ENCODE measurements at places on chromosomes 2 and 18. TPM values are rescaled to one million over a fixed set of nuclear protein-coding genes. Genes with fewer than 3 reads are reported as not detected.

The FTCDNL1 gene
- total RNA-seq, result 7.8 TPM

GRCh38 chr2:100741880-100742276, 78.1 kb upstream of the NPAS2 start:
- no peak for DNase-seq

- DNase-seq, result no peak
Measured at GRCh38 chr2:241870611-241871537, 1.3 kb downstream of the RTP5 start.

DNA sequence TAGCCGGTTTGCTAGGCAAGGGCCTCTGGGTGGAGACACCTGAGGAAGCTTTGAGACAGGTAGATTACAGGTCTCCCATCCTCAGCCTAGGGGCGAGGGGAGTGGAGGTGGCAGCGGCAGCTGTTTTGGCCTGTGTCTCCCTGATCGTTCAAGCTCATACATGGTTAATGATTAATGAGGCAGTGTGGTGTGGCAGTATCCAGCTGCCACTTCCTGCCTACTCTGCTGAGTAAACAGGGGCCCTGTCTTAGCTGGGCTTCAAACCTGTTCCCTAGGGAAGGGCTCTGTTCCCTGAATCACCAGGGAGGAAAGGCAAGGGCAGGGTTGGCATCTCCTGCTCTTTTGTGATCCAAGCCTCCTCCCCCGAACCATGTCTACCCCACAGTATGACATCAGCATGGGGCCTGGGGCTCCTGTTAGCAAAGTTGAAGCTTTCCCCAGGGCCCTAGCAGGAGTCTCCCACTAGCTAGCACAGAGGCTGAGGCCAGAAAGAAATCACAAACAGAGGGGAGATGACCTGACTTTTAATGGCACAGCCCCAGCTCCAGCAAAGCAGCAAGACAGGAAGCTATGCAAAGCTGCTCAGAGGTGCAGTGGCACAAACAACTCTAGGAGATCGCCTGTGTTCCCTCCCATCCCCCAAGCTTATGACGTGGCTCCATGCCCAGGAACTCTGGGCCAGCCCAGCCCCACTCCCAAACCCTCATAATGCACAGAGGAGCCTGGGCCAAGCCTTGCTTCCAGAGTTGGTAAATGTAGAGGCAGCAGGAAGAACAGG, 3.7 kb upstream of the TUBA4B start:
- DNase-seq, result peak; percentile 91

DNA sequence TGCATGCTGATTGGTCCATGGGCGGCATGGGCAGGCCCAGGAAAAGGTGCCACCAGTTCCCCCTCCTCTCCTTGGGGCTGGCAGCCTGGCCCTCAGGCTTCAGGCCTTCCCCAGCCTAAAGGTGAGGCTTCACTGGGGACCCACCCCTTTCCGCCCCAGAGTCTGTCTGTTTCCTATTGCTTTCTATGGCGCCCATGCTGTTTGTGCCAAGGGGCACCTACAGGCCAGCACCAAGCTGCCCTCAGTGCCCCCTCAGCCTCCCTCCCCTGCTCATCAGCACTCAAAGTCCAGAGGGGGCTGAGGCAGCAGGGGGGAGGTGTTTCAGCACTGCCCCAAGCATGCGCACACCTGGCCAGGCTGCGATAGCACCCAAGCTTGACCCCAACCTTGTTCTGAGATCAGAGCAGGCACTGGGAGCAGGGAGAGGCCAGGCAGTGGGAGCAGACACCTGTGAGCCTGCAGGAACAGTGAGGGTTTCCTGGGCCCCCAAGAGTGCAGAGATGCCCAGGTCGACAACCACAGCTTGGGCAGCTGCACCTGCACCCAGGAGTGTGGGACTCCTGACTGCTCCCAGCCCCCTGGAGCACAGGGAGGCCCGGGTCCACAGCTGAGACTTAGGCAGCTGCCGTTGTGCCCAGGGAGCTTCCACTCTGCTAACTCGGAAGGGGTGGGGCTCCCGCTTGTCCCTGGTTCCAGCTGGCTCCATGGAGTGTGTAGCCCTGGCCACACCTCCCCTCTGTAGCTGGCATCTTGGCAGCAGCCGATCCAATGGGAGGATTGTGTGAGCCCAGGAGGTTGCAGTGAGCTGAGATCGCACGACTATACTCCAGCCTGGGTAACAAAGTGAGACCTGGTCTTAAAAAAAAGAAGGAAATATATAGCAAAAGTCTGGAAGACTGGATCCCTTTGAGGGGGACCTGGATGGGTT, 69.1 kb downstream of the NCAPH start:
- peak; percentile 33 for DNase-seq

DNA sequence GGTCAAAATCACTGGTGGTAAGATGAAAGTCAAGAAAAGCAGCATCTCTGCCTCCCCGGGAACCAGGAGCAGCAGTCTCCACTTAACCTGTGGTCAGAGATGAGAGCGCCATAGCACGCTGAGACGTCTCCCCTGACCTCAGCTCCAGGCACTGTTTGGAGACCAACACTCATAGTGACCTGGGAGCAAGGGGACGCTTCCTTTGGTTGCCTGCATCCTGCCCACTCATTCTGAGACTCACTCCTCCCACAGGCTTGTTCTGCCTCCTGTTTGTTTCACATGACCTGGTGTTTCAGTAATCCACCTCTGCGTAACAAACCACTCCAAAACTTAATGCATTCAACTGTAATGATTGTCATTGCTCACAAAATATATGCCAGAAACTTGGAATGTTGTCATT, 139.3 kb downstream of the ACOXL start:
- no peak for DNase-seq

- DNase-seq, result no peak
Measured at GRCh38 chr2:133421516-133422324, 146.5 kb downstream of the NCKAP5 start.

GRCh38 chr2:9004338-9005204, 1.1 kb upstream of the MBOAT2 start:
- DNase-seq, result no peak

GRCh38 chr2:8303322-8303832, 378.5 kb upstream of the ID2 start:
- DNase-seq, result peak; percentile 53

DNA sequence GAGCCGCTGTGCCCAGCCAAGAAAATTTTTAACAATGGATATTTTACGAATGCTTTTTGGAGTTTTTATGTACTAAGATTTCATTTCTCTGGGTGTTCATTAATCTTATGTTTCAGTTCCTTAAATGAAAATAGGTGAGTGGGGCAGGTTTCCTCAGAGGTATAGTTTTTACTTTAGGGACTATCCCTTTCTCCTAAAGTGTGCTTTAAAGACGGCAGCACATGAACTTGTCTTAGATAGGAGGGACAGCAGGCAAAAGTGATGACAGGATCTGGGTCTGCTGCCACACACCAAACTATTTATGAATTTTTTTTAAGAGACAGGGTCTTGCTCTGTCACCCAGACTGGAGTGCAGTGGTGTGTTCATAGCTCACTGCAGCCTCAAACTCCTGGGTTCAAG, 8.0 kb upstream of the REL start:
- DNase-seq, result no peak

GRCh38 chr18:38415811-38416210, 850.2 kb upstream of the CELF4 start:
- DNase-seq, result no peak

DNA sequence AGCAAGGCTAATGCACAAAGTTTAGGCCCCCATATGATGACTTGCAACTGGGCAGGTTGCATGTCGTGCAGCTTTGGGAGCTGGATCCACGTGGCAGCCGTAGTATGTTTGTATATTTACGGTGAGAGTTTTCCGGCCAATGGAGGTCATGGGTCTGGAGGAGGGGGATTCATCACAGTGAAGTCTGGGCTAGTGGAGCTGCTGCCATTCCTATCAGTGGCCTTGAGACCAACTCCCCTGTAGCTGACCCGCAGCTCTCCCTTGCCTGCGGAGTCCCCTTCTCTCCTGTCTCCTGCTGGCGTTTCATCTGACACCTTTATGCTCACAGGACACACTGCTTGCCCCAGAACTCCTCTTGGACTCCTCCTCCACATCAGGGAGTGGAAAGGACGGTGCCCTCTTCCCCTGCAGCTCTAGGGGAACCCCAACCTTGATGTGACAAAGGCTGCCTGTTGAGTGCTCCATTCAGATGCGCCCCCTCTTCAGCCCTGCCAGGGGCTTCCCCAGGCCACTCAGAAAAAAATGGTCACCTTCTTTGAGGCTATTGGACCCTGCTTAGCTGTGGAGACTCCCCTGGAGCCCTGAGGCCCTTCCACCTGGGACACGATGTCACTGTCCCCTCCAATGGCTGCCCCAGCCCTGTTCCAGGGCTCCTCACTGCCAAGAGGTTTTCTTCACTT, 121.7 kb downstream of the PXDN start:
- DNase-seq, result no peak

Measured in left lobe of liver (tissue), 2 donors.